ENCODE measurements at places on chromosomes 11 and 22. TPM values are rescaled to one million over a fixed set of nuclear protein-coding genes. Genes with fewer than 3 reads are reported as not detected.

TMEM138 gene
- polyA plus RNA-seq = 55.6 TPM

SLC22A9 gene
- not detected for polyA plus RNA-seq

YPEL4 gene
- 0.26 TPM for polyA plus RNA-seq

APOBEC3H gene
- polyA plus RNA-seq = 0.26 TPM

FDXACB1 gene
- 0.81 TPM for polyA plus RNA-seq

MPEG1 gene
- polyA plus RNA-seq = not detected

VPREB1 gene
- not detected for polyA plus RNA-seq

EHF gene
- not detected for polyA plus RNA-seq

NPAS4 gene
- polyA plus RNA-seq = 0.72 TPM

DNA sequence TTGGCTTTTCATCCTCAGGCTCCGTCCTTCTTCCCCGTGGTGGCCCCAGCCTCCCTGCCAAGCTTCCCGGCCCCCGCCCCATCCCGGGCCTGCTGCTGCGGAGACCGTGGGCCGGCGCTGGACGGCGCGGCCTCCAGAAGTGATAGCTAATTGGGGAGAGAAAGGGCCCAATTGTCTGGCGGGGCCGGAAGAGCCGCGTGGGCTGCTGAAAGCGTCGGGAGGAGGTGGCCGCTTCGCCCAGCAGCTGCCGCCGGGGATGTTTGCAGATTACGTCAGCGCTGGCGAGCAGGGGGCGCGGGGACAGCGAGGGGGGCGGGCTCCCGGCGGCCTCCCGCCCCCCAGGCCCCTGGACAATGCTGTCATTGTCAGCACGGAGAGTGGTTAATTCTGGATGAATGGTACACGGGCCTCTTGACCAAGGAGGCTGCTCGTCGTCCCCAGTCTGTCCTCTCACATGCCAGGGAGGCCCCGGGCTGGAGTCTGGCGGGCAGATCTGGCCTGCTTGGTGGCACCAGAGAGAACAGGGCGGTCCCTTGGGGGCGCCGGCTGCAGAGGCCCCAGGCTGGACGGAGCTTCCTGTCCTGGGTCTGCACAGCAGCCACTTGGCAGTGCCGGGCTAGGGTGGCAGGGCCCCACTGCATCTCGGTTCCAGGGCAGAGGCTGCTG, 1.6 kb downstream of the SMIM38 start:
- no peak for DNase-seq

DNA sequence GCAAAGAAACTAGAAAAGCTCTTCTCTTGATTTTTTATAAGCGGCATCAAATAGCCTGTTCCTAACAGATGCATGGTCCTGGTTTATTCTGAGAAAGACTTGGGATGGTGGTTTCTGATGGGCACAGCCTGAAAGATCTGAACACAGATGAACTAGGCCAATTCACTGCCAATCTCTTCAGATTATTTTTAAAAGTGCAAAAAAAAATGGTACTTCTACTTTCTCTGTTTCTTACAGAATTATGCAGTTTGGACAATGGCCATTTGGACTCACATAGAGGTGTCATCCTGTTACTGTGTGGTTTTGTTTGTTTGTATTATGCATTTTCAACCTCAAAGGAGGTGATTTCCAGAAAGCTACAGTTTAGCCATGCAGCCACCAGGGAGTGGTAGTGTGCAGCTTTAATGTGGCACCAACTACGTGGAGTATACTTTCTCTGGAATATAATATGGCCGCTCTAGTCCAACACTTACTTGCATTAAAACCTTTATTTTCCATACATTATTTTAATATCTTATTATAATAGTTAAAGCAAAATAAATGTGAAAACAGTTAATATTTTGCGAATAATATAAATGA, 469.8 kb upstream of the KIRREL3 start:
- DNase-seq = no peak

DNA sequence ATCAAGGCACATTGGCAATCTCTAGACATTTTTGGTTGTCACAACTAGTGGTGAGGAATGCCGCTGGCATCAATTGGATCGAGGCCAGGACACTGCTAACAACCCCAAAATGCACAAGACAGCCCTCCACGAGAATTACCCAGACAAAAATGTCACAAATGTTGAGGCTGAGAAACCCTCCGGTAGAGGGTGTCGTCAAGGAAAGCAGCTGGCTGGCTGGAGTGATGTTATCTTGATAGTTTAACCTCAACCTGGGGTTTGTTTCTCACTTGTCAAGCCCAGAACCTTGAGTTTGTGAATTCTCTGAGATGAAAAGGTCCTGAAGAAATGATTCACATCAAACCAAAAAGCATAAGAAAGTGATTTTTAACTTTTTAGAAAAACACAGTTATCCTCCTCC, 21.1 kb upstream of the TMPRSS13 start:
- no peak for DNase-seq

GRCh38 chr22:45235851-45236342, 4.8 kb downstream of the KIAA0930 start:
- DNase-seq = no peak

- DNase-seq = no peak
These were observed 807.6 kb downstream of the DLG2 start for GRCh38 chr11:84819537-84819936.

GRCh38 chr11:133801356-133801755, 44.0 kb downstream of the SPATA19 start:
- DNase-seq = no peak

DNA sequence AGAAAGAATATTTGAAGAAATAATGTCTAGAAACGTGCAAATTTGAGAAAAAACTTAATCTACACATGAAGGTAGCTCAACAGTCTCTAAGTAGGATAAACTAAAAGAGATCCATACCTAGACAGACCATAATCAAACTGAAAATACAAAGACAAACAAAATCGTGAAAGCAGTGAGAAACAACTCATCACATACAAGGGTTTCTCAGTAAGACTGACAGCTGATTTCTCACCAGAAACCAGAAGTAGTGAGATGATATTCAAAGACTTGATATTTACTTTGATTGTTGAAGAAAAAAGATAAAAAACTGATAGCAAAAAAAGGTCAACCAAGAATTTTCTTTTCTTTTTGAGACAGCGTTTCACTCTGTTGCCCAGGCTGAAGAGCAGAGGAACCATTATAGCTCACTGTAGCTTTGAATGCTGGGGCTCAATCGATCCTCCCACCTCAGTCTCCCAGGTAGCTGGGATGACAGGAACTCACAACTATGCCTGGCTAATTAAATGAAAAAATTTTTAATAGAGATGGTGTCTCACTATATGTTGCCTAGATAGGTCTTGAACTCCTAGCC, 17.4 kb downstream of the NPAT start:
- DNase-seq = no peak

GRCh38 chr11:113022262-113022661, 61.0 kb downstream of the NCAM1 start:
- DNase-seq = peak; percentile 51

GRCh38 chr11:1854132-1854948, 1.5 kb downstream of the LSP1 start:
- DNase-seq = no peak

DNA sequence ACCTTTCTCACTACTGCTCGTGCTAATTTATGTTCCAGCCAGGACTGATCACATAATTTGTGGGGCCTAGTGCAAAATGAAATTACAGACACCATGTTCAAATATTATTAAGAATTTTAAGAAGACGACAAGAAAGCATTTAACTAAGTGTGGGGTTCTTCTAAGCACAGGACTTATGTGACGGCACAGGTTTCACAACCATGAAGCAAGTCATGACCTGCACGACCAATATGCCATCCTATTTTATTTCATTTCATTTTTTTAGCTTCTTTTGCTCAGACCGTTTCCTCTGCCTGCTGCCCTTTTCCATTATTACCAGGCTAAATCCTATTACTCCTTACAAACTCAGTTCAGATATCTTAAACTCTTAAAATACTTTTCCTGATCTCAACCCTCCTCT, 462.5 kb downstream of the AASDHPPT start:
- DNase-seq = no peak

GRCh38 chr11:67195971-67196456, 70.3 kb upstream of the GRK2 start:
- peak; percentile 89 for DNase-seq

DNA sequence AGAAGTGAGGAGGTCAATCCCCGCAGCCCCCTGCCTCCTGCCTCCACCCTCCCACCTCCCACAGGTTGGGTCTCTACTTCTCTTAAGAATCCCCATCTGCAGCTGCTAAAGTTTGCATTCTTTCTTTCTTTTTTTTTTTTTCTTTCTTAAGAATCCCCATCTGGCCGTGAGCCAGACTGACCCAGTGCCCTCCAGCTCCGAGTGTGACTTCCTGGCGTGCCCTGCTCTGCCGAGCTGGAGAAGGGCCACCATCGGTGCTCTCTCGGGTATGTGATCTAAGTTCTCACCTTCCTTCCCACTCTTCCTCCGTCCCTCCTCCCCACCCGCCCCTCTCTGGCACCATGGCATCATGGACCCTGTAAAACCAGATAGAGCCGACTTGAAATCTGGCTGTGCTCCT, 66.7 kb upstream of the LMO1 start:
- no peak for DNase-seq

GRCh38 chr11:75276686-75277085, 36.1 kb downstream of the TPBGL start:
- DNase-seq = no peak

- no peak for DNase-seq
These were observed 15.3 kb downstream of the DDI1 start for GRCh38 chr11:104051778-104052177.

GRCh38 chr11:15586741-15587473, 472.2 kb downstream of the INSC start:
- no peak for DNase-seq

DNA sequence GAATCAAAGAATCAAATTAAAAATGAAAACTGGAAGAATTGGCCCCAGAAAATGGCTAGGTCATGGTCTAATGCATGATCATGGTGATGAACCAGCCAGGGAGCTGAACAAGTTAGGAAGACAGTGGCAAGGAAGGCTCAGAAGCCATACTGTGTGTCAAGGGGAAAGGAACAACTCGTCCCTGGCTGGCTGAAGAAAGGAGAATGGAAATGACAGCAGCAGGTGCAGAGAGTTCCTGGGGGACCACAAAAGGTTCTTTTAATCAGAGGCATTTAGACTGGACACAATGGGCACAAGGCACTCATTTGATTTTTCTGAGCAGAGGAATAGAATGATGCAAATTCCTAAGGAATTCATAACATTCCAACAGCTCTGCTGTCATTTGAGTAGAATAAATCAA, 209.9 kb downstream of the LARGE1 start:
- no peak for DNase-seq

DNA sequence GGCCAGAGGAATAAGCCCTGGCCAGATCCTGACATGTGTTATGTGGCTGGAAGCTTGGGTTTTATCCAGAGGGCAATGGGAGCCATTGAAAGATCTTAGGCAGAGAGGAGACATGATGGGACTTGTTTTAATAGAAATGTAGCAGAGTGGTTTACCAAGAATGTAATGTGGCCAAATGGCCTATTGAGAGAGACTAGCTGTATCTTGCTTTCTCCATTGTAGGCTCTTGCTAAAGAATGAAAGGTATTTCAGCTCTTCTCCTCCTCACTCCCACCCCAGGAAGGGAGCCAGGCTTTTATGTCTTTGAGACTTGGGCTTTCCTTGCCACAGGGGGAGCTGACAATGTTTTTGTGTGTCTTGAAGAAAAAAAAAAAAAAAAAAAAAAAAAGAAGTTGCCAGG, 82.3 kb downstream of the TRIM29 start:
- DNase-seq = peak; percentile 29

DNA sequence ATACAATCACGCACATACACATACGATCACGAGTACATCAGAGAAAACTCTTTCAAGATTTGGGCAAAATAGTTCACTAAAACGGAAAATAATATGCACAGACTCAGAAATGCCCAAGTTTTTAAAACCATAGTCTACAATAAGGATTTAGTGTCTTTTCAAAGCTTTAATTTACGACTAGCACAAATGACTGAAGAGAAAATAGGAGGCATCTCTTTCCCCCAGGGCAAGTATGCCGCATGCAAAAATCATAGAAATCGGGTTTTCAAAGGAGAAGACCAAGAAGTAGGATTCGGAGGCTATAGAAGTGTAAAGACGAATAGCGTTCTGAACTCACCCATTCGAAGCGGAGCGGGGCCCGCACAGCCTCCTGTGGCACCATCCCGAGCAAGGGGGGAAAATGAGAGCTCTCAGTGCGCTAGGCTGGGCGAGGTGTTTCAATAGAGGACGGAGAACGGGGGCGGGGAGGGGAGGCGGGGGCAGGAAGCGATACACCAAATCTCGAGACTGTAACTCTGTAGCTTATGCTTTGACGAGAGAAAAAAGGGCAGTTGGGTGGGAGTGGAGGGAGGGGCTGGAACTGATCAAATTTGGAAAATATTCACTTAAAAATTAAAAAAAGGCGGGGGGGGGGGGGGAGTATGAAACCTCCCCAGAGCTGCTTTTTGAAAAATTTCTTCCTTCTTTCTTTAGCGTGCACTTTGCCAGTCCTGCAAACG, 15.8 kb downstream of the BLID start:
- no peak for DNase-seq

GRCh38 chr11:9386901-9387300, 2.4 kb downstream of the IPO7 start:
- DNase-seq = no peak

DNA sequence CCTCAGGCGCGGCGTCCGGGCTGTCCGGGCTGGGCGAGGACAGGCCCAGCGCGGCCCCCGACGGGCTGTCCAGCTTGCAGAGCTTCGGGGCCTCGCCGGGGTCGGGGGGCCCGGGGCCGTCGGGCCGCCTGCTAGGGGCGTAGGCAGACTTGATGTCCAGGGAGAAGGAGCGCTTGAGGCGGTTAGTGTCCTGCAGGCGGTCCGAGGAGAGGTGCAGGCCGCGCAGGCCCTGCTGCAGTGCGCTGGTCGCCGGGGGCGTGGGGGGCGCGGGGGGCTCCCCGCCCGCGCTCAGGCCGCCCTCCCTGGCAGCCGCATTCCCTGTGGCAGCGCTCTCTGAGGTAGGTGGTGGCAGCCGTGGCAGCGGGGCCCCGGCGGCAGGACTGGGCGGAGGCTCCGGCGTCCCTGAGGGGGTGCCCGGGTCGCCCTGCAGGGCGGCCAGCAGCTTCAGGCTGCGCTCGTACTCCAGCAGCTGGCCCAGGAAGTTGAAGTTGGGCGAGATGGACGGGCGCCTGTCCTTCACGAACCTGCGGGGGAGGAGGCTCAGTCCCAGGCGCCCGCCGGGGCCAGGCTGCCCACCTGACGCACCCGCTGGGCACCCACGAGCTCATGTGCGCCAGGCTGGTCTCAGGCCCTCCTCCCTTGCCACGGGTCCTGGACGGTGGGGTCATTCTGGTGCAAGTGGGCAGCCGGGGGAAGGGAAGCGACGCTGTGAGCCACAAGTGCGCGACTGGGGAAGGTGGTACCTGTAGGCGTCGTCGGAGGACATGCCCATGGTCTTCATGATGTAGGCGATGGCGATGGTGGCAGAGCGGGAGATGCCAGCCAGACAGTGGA, 14.8 kb downstream of the DUSP8 start:
- no peak for DNase-seq

GRCh38 chr22:41096841-41097240, 4.4 kb downstream of the EP300 start:
- no peak for DNase-seq

DNA sequence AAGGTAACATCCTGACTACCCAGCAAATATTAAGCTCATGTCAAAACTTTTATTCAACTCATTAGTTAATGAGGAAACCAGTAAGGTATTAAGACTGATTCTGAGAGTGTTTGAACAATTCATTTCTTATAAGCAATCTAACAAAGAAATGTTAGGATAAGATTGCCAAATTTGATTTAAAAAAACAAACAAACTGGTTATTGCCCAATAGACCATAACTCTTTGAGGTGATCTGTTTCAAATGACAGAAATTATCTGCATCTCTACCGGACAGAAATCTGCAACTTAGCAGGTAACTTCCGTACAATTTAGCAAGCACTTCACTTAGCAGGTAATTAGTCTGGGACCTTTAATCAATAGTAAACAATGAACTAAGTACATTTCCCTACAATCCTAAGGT, 82.9 kb upstream of the BARX2 start:
- no peak for DNase-seq

GRCh38 chr11:130634961-130635473, 186.6 kb downstream of the ADAMTS15 start:
- DNase-seq = no peak

Measured in BJ (cell line).